ENCODE measurements at places on chromosomes 7 and 10. TPM values are rescaled to one million over a fixed set of nuclear protein-coding genes. Genes with fewer than 3 reads are reported as not detected.

Gene TMEM130
- 0.15 TPM for total RNA-seq

Gene TLX1
- not detected for total RNA-seq

Gene ADCK2
- total RNA-seq, result 16.1 TPM

Gene C7orf33
- total RNA-seq, result not detected

Gene ZNF239
- 6.5 TPM for total RNA-seq

Gene HOXA4
- 3.1 TPM for total RNA-seq

Gene NKX2-3
- not detected for total RNA-seq

Gene CD36
- 0.15 TPM for total RNA-seq

Gene ANKIB1
- total RNA-seq, result 17.1 TPM
